Fibroblast of skin of left quadriceps (primary cell): ENCODE measurements at places on chromosomes 11 and 22.

DNA sequence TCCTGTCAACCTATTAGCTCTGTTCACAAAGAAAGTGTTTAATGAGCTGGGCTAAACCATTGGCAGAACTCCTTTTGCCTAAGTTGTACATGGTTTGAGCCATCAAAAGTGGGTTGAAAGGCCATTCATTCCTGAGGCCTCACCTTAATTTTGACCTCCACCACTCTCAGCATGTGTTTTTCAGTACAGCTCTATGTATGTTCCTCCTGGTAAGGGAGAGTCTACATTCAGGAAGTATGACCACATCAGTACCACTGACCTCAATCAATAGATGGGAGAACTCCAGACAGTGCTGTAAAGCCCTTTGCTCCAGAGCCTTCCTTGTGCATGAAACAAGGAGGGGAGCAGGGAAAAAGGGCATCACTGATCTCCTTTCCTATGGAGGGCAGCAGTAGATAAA, 87.8 kb upstream of the CARD18 start:
- no peak for DNase-seq

DNA sequence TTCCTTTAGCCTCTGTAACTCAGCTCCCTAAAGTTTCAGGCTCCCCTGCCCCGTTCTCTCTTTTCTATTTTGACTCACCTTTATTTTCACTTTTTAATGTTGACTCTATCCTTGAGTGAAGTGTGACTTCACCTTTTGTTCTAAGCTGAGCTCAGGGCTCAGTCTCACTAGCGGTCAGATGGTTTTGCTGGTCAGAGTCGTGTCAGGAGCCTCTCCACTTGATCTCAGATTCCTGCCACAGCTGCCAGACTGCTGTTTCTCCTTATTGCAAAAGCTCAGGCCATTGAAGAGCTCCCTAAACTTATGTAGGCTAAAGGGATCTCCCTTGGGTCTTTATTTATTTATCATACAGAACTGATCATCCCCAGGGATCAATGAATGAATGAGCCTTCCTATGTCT, 13.7 kb upstream of the POU2AF2 start:
- DNase-seq: no peak

DNA sequence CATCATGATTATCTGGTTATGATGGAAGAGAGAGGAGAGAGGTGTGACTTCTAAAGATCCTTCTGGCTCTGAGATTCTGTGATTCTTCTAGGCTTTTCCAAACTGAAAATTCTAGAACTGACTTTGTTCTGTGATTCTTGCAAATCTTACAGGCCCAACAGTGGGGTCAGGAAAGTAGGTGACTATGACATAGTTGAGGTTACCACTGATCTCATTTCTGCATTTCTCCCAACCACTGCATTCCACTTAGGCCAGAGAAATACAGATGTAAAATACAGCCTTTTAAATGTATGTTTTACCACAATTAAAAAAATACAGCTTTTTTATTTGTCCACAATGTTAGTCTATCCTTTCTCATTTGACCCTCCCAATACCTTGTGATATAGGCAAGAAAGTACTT, 83.7 kb downstream of the STIM1 start:
- DNase-seq: peak; percentile 84

- DNase-seq: no peak
Observed at GRCh38 chr22:34055525-34056200, 135.4 kb upstream of the LARGE1 start.

GRCh38 chr11:111982019-111982464, 43.2 kb upstream of the DLAT start:
- DNase-seq: no peak

DNA sequence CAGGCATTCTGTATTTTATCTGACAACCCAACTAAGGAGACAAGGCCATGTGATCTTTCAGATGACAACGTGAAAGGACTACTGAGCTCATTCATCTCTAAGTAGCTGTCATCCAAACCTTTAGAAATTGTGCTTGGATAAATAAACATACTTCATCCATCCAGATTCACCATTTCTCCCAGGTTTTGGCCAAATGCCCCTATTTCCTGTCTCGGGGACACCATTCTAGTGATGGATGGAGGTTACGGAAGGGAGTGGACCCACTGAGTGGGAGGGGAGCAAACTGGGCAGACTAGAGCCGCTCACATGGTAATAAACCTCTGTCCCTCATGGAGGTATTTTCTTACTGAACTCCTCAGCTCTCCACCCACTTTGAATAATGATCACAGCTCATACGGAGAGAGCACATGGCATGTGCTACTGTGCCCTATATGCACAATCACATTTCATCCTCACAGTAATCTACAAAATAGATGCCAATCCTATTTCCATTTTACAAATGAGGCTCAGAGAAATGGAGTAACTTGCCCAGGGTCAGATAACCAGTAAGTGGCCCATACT, 114.4 kb downstream of the SLC1A2 start:
- DNase-seq: no peak

- no peak for DNase-seq
Observed at GRCh38 chr11:122724520-122724919, 69.0 kb downstream of the UBASH3B start.

GRCh38 chr11:75504501-75504900, 21.2 kb downstream of the GDPD5 start:
- DNase-seq: no peak

DNA sequence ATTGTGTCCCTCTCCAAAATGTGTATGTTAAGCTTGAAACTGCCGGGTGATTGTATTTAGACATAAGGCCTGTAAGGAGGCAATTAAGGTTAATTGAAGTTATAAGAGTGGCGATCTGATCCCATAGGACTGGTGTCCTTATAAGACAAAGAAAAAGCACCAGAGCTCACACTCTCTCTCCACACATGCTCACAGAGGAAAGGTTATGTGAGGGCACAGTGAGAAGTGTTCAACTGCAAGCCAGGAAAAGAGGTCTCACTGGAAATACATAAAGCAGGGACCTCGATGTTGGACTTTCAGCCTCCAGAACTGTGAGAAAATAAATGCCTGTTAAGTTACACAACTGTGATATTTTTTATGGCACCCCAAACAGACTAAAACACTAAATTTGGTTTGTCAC, 1233.8 kb upstream of the CNTN5 start:
- DNase-seq: no peak

GRCh38 chr11:102465696-102466095, 13.1 kb upstream of the TMEM123 start:
- no peak for DNase-seq

DNA sequence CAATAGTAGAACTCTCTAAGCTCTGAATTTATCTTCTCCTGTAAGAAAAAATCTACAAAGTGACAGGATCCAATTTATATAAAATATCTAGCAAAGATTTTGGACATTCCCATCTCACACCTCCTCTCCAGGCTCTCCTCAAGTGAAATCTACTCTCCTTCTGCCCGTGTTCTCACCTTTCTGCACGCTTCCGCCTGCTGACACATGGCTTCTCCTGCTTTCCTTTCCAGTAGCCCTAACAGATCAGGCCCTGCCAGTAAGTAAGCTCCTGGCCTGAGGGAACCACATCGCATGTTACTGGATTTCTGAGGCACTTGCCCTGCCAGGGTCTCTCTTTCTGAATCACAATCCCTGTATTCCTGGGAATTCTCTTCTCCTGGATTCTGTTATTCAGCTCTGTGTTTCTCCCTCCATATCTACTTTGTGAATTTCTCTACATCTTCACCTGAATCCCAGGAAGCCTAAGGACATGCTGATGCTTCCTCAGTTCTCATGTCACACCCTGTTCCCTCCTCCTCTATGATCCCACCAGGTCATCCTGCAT, 53.3 kb upstream of the TOP3B start:
- DNase-seq: no peak

- no peak for DNase-seq
Observed at GRCh38 chr11:17102462-17102861, 25.0 kb upstream of the RPS13 start.

DNA sequence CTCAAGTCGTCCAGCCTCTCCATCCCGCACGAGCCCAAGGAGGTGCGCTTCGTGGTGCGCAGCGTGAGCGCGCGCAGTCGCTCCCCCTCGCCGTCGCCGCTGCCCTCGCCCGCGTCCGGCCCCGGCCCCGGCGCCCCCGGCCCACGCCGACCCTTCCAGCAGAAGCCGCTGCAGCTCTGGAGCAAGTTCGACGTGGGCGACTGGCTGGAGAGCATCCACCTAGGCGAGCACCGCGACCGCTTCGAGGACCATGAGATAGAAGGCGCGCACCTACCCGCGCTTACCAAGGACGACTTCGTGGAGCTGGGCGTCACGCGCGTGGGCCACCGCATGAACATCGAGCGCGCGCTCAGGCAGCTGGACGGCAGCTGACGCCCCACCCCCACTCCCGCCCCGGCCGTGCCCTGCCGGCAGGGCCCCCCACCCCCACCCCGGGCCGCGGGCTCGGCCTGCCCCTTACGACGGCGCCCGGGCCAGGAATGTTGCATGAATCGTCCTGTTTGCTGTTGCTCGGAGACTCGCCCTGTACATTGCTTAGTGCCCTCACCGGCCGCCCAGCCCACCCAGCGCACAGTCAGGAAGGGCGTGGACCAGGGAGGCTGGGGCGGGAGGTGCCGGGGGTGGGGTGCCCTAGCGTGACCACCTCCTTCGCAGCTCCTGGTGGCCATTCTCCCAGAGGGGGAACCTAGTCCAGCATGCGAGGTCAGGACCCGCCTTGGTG, 6.9 kb upstream of the ACR start:
- DNase-seq: no peak

DNA sequence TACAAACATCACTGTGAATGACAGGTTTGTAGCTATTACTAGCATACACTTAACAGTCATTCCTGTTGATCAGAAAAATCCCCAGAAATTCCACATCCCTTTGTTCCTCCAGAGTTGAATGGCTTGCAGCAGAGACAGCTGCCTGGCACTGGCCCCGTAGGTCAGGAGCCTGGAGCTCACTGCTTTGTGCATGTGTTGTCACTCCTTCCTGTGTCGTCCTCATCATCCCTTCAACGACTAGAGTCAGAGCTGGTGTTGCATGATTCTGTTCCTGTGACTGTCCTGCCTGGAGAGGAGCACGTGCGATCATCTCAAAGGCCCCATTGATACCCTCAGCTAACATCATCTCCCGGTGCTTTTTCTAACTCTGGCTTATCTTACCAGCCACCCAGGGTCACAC, 58.3 kb downstream of the LDLRAD3 start:
- no peak for DNase-seq

GRCh38 chr11:70036971-70037882, 40.9 kb upstream of the ANO1 start:
- DNase-seq: no peak

GRCh38 chr11:76783294-76783895, at the start of gene TSKU:
Gene TSKU (plus strand): TSS chr11:76783356. CDS start chr11:76795617, 12,261 bp downstream.
- no peak for DNase-seq
